ENCODE measurements at places on chromosomes 6 and 20. TPM values are rescaled to one million over a fixed set of nuclear protein-coding genes. Genes with fewer than 3 reads are reported as not detected.

Gene THBD
- total RNA-seq = 6.5 TPM

Gene ZNF334
- 0.36 TPM for total RNA-seq

Gene WFDC11
- not detected for total RNA-seq

Gene SLC17A1
- not detected for total RNA-seq

Gene COL20A1
- total RNA-seq = not detected

Gene KCNQ2
- 0.38 TPM for total RNA-seq

Gene HLA-F
- 17.0 TPM for total RNA-seq

Gene HS3ST5
- total RNA-seq = 0.20 TPM
